Nucleus accumbens (tissue), 56 donors: ENCODE measurements at places on chromosomes 1 and 21.

GRCh38 chr1:54157401-54157800 lies 4.6 kb upstream of the CDCP2 start:
- no peak for DNase-seq

GRCh38 chr1:156795787-156796186 lies 20.9 kb downstream of the SH2D2A start:
- DNase-seq, result peak; percentile 38

GRCh38 chr1:17404820-17405219 lies 32.8 kb downstream of the PADI6 start:
- no peak for DNase-seq

- no peak for DNase-seq
These were observed 15.3 kb downstream of the LURAP1 start for GRCh38 chr1:46218443-46218842.

DNA sequence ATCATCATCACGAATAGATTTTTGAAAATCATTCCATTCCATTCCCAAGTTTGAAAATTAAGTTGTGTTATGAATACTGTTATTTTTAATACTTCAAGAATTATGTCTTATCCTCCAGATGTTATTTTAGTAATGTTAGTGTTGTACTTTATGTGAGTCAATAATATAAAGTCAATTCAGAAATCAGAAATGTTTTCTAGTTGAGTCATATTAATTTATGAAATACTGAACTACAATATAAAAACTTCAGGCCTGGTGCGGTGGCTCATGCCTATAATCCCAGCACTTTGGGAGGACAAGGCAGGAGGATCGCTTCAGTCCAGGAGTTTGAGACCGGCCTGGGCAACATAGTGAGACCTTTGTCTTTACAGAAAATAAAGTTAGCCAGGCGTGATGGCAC lies 38.4 kb upstream of the GPR25 start:
- no peak for DNase-seq

DNA sequence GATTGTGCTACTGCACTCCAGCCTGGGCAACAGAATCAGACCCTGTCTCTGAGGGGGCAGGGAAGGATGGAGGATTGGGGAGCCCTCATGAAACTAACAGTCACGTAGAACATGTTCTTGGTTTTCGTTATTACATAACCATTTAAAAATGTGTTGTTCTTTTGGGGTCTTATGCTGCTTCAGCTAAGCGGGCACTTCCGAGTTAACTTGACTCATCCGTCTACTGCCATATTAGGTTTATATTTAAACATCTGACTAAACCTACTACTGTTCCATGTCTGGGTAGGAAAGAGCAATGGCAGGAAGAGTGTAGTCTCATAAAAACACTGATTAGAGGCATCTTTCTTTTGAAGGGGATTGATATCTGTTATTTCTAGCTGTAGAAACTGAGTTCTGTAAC lies 59.5 kb upstream of the BMP8A start:
- no peak for DNase-seq

GRCh38 chr1:36471830-36472641 lies 7.9 kb upstream of the MRPS15 start:
- no peak for DNase-seq

GRCh38 chr1:61844006-61844405 lies 101.7 kb downstream of the PATJ start:
- no peak for DNase-seq

DNA sequence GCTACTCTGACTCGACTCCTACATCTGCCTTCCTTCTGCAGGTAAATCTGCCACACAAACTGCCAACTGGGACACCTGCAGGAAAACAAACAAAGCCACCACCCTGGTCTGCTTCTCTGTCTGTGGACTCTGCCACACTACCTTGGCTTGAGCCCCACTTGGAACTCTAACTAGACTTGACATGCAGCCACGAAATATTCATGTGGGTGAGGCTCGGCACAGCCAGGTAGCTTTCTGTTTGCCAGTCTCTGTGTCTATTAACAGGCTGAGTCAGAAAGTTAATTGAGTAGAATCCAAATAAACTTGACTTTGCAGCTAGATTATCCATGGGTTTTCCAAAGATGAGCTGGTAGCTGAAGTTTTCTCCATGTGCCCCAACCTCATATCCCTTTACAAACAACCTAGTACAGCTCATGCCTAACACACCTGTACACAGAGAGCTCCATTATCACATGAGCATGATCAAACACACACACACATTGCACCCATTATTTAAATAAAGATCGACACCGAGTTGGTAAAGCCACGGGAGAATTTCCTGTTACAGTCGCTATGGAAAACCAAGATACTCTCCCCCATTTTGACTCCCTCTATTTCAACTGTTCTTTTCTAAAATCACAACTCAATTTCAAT lies 808 bp downstream of the C1orf116 start:
- DNase-seq, result no peak

GRCh38 chr21:44269090-44269489 lies 7.4 kb upstream of the DNMT3L start:
- no peak for DNase-seq

GRCh38 chr1:42420911-42421585 lies 34.8 kb downstream of the ZMYND12 start:
- DNase-seq, result no peak

GRCh38 chr1:204426035-204426436 lies 14.4 kb upstream of the PPP1R15B start:
- DNase-seq, result no peak

DNA sequence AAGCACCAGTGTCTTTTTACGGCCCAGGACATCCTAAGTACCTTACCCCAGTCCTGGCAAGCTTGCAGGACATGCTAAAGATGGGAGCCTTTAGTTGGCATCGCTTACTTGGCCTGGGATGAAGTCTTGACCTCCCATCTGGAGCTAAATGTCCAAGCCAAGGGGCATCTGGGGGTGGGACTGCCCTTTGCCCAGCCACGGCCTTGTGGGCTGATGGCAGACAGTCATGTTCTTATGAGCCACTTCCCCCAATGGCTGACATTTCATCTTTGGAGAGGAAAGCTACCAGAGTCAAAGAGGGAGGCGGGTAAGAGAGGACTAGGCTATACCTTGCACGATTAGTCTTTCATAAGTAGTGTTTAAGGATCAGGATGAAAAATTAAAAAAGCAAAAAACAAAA lies 32.2 kb downstream of the OPTC start:
- no peak for DNase-seq

DNA sequence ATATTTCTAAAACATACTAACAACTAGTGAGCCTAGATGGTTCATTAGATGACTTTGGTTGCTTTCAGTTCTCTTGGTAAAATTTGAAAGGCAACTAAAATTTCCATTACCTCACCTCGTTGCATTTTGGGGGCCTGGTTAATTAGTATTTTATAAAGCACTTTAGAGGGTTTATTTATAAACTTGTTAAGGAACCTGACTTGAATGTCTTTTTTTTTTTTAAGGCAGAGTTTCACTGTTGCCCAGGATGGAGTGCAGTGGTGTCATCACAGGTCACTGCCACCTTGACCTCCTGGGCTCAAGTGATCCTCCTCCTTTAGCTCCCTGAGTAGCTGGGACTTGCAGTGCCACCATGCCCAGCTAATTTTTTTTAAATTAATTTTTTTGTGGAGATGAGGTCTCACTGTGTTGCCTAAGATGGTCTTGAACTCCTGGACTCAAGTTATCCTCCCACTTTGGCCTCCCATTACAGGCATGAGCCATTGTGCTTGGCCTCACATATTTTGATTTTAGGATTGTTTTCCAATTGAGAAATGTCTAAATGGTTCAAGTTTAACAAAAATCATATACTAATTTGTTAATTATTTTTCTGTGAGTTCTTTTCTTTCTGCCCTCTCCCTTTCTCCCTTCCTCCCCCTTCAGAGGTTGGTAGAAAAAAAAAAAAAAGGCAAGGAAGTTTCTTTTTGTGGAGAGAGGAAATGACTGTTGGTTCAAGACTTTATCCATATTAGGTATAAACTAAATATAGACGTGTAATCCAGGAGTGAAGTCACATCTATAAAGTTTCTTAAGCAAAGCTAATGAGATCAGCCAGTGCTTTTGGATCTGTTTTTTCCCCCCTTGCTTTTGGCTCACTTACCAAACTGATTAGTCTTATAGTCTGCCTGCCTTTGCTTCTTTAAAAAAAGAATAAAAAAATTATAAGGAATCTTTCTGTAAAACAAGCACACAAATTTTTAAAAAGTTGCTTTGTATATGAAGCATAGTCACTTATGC lies 24.7 kb downstream of the CLIC4 start:
- no peak for DNase-seq

DNA sequence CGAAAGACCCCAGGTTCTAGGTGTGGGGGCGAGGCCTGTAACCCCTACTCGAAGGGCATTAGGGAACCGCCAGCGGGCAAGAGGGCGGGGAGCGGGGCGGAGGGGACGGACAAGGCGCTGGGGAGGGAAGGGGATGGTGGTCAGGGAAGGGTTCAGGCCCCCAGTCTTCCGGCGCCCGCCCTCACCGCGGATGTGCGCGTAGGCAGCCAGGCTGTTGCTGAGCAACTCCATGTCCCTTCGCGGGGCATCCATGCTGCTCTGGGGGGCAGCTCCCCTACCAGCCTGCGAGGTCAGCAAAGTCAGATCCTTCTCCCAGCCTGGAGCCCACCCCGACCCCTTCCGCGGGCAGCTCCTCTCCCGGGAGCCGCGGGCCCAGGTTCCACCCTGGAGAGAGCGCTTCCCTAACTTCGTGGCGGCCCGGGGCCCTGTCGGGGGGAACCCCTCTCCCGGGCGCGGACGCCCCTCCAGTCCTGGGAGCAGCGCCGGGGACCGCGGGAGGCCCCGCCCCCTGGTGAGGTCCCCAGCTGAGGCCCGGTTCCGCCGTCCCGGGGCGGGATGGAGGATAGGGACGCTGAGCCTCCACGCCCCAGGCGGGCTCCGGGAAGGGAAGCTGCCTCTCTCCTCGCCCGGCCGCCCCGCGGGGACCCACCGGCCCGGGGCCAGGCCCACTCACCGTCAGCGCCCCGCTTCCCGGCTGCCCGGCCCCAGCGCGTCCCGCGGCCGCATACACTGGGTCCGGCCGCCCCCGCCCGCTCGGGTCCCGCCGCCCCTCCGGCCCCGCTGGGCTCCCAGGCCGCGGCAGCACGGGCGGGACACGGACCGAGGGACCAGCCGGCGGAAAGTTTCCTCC lies 434 bp downstream of the EVA1B start:
- no peak for DNase-seq

GRCh38 chr1:247295746-247296145 lies 35.9 kb downstream of the ZNF496 start:
- no peak for DNase-seq

DNA sequence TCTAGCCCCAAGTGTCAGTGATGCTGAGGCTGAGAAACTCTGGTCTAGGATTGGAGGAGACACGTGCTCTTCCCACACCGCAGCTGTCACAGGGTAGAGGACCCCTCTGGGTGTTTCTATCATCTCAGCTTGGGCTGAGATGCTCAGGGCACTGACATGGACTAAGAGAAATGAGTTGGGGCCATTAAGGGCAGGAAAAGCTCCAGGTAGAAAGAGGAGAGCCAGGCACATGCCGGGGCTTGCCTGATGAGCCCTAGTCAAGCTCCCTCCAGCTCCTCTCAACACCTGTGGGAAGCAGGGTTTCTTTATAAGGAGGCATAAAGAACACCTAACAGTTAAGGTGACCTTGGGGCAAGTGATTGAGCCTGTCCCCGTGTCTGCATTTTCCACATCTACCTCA lies 17.3 kb downstream of the ABCA4 start:
- no peak for DNase-seq

- no peak for DNase-seq
These were observed 219.8 kb downstream of the DAB1 start for GRCh38 chr1:57204091-57204490.

- no peak for DNase-seq
These were observed 2.3 kb downstream of the FUBP1 start for GRCh38 chr1:77976433-77977076.

DNA sequence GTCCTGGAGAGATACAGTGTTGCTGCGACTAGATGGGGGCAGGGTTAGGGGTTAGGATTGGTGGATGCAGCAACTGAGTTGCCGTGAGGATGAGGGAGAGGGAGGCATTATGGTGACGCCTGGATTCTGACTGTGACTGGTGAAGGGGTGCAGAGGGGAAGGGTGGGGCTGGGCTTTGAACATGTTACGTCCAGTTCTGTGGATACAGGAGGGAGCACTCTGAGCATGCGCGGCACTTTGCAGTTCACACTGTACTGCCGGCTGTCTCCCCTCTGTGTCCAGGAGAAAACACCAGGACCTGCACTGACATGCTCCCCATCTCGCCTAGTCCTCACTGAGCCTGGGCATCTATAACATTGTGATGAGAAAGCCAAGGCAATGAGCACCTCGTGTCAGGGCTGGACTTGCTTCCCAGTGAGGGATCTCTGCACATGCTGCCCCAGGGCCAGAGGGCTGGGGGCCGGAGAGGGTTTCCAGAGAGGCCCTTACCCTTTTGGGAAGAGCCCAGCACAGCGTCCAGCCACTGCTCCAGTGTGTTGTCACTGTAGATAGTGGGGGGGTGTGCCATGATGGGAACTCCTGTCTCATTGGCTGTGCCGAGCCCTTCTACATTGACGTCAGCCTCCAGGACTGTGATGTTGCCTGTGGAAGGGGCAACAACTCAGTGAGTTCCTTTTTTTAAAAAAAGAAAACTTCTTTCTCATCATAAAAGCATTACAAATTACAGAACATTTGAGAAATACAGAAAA lies 7.6 kb downstream of the FAM151A start:
- no peak for DNase-seq

GRCh38 chr1:60567256-60567655 lies 493.7 kb upstream of the C1orf87 start:
- DNase-seq, result no peak

- DNase-seq, result no peak
These were observed 22.9 kb downstream of the ADAM30 start for GRCh38 chr1:119873135-119874015.

GRCh38 chr1:174200746-174201145 lies 41.4 kb downstream of the RABGAP1L start:
- no peak for DNase-seq

- DNase-seq, result no peak
These were observed 355.7 kb downstream of the LTN1 start for GRCh38 chr21:28636752-28637691.

DNA sequence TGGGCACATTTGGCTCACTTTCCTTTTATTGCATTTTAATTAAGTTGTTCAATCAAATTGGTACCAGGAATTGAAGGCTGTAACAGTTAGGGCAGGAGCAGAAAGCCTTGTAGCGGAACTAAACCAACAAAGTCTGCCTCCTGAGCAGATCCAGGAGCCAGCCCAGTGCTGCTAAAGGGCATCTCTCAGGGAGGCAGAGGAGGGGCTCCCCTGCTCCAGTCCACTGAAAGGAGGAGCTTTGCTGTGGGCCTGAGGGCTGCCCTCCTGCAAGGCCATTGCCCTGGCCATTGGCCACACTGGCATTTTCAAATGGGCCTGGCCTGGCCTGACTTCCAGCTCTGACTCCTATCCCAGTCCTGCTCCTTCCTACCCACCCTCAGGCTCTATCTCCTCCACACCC lies 3.7 kb upstream of the TRABD2B start:
- no peak for DNase-seq

GRCh38 chr1:12433323-12434053 lies 184.5 kb downstream of the DHRS3 start:
- no peak for DNase-seq

GRCh38 chr1:92840600-92840999 lies 8.8 kb downstream of the RPL5 start:
- DNase-seq, result no peak

- no peak for DNase-seq
These were observed 35.6 kb downstream of the LRRIQ3 start for GRCh38 chr1:74162333-74162732.

- no peak for DNase-seq
These were observed 383.4 kb downstream of the SEC16B start for GRCh38 chr1:177586429-177586828.

- DNase-seq, result no peak
These were observed 102.9 kb upstream of the IRF2BP2 start for GRCh38 chr1:234712891-234713305.

GRCh38 chr1:184940694-184941409 lies 33.5 kb downstream of the NIBAN1 start:
- no peak for DNase-seq

GRCh38 chr1:218412171-218412570 lies 67.0 kb downstream of the TGFB2 start:
- no peak for DNase-seq
